ACHN (cell line): ENCODE measurements at places on chromosomes 16 and 17.

DNA sequence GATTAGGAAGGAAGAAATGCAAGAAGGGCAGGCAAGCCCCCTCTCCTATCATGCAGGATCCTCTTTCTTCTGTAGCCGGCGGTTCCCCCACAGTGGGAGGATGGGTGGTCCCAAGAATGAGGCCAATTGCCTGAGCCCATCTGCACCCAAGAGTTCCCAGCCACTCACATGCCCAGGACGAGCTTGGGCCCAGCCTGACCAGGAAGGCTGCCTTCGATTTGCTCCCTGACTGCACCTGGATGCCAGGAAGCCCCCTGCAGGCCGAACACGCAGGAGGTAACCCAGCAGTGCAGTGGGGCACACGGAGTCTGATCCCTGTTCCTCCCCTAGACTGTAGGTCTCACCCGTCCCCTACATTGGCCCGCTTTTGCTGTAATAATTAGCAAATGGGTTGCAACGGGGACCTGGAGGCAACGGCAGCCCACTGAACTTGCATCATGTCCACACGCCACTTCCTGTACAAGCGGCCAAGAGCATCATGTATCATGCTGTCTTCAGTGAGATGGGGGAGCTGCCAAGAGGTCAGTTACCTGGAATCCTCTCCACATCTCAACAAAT, 67.5 kb downstream of the AMFR start:
- no peak for DNase-seq

GRCh38 chr17:40312131-40312731, 3.3 kb downstream of the RARA start:
- peak; percentile 72 for DNase-seq

DNA sequence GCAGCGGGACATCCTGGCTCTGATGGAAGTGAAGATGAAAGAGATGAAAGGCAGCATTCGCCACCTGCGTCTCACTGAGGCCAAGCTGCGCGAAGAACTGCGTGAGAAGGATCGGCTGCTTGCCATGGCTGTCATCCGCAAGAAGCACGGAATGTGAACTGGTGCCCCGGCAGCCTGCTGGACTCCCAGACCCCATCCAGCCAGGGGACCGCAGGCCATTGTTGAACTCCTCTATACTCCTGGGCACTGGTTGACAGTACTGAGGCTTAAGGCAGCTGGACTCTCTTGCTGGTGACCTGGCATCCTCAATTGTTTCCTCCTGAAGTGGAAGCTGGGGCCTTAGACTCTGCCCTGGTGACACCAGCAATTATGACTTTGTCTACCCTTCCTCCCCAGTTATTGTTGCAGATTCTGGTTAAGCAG, 1.2 kb downstream of the THAP11 start:
- no peak for DNase-seq

DNA sequence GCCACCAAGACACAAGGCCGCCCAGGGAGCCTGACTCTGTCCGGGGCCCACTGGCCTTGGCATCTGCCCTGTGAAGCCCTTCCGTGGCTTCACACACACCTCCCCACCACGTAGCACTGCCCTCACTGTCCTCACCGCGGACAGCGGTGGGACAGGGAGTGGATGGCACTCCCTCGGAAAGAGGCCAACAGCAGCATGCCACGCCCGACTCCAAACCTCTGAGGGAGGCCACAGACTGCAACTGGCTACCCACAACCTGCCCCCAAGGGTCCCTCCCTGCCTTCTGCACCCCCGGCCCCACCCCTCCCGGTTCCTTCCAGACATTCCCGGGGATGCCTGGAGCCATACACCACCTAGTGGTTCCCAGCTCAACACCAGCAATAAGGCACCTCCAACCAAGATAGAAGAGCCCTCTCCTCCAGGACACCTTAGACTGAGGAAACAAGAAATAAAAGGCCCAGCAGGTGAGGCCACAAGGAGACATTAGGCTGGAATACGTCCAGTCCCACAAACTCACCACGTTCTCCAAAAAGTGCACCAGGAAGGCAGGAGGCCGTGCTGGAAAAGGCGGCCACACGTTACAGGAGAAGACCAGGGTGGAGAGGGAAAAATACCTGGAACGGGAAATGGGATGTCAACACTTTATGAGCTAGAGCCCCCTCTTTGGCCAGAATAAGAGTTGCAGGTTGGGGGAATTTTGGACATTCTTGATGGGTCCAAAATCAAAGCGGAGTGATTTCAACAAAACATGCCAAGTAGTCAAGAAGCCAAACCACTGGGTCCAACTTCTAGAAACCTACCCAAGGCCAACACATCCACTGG, 310.0 kb downstream of the SOX9 start:
- DNase-seq: no peak

DNA sequence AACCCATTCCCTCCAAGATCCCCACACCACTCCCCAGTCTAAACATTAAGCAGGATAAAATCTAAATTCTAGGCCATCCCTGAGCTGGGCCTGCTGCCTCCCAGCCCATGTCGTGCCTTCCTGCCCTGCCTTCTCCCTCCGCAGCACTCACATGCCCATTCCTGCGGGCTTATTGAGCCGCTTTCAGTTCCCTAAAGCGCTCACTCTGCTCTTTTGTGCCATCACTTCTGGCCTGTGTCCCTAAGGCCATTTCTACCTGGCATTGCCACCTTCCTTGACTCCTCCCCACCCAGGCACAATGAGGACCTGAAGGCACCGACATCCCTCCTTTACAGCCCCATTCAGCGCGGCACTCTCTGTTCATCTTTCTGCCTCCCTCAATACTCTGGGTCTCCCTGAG, 13.0 kb upstream of the RAB5C start:
- no peak for DNase-seq

DNA sequence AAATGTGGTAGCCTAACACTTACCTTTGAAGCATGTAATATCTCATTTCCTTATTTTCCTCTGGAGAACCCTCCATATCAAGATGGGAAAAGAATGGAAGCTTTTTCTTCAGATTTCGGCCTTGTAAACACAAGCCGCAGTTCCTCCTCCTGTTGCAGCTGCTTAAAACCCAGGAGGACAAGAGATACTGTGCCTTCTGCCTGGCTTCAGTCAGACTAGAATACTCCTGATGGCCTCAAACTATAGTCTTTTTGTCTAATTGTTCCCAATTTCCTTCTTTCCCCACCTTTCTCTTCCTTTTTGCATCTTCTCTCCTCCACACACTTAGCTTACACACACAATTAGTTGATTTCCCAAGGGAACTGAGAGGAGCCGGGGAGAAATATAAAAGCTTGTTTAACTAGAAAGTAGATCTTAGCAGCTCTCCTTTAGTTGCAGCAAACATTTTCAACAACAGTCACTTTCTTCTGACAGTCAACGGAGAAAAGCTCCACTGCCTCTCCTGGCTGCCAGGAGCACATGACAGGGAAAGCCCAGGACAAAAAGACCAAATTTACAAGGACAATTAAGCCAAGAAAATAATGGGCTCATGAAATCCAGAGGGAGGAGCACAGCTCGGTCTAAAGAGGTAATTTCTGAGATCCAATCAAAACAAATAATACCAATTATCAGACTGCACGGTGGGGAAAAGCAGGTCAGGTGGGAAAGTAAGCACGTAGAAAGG, 76.4 kb upstream of the C17orf78 start:
- no peak for DNase-seq

DNA sequence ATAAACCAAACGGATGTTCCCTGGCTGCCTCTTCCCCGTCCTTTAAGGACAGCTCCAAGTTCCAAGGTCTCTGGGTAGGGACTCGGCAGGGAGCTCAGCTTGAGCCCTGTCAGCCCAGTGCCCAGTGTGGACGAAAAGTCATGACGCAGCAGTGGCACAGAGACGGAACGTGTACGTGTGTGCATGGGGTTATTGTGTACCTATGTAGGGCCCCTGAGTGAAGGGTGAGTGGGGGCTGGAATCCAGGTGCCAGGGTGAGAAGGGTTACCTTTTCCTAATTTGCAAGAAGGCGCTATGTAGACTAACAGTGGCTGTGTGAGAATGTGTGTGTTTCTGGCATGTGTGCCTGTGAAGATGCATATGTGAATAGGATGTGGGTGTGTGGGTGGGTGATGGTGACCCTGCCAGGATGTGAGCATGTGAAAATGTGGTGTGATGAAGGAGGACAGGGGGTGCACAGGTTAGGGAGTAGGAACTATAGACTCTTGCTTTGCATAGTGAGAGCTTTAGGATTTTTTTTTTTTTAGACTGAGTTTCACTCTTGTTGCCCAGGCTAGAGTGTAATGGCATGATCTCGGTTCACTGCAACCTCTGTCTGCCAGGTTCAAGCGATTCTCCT, 6.0 kb downstream of the SCN4A start:
- DNase-seq: no peak

DNA sequence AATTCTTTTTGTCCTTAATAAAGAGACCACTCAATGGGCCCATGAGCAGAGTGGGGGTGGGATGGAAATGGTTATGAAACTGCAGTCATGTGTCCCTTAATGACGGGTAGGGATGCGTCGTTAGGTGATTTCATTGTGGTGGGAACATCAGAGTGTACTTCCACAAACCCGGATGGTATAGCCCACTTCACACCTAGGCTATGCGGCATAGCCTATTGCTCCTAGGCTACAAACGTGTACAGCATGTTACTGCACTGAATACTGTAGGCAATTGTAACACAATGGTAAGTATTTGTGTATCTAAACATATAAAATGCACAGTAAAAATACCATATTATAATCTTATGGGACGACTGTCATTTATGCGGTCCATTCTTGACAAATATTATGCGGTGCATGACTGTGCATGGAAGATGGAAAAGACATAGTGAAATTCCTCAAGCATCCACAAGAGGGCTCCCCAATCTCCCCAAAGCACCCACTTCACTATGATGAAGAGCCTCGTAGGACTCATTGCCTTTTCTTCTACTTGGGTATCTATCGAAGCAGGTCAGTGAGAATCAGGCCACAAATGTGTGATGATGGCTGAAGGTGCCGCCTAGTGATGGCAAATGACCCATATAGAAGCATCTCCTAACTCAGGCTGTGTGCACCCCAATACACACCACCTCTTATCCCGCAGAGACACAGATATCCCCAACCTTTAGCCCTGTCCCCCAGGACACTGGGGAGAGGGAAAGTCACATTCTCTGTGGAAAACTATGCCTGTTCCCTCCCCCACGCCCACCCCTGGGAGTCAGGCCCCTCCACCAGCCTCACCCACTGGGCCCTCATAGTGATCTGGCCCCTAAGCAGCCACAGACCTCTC, 43.5 kb downstream of the TBX21 start:
- peak; percentile 53 for DNase-seq

DNA sequence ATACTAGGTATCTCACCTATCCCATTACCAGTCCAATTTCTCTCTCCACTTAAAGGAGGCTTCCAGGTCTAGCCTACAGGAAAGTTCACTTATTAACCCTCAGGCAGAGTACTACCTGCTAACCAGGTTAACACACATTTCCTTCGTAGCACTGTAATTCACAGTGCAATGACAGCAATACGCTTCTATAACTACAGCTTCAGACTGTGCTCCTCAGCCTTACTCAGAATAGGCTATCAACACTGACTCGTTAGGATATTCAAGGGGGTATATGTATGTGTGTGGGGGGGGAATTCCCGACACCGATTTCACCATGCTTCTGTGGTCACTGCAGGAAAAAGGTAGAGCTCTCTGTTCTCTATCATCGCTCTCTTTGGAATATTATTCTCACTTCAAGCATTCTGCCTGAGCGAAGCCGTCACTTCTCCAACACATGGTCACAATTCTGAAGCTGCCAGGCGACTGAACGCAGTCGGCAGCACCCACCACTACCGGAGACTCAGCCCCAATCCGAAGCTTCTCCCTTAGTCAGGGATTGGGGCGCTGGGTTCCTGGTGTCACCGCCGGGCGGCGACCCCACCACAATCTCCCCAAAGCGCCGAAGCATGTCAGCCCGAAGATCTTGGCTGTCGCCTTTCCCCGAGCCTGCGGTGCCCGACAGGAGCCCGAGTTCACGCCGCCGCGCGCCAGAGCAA, 618 bp downstream of the GGA3 start:
- no peak for DNase-seq

GRCh38 chr16:17345043-17345442, 125.7 kb downstream of the XYLT1 start:
- no peak for DNase-seq

GRCh38 chr17:37082311-37082860, 133.6 kb downstream of the AATF start:
- DNase-seq: no peak

- DNase-seq: no peak
These were observed 16.0 kb upstream of the DLX4 start for GRCh38 chr17:49952912-49953497.

DNA sequence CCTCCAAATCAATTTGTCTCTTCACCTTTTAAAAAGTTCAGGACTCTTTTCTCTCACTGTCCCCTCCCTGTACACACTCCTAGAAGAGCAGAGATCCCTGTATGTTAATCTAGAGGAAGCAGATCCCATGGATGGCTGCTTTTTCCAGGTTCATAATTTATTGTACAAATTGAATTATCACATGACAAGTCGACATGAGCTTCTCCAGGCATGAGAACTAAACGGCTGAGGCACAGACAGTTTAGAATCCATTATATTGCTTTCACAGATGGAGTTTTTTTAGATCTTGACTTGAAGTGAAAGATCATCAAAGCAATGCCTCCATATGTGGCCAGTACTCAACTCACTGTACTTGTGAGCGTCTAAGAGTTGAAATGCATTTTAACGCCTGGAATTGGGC, 47.9 kb downstream of the RGS9 start:
- DNase-seq: no peak

GRCh38 chr17:11245187-11245586, 4.2 kb downstream of the SHISA6 start:
- no peak for DNase-seq

DNA sequence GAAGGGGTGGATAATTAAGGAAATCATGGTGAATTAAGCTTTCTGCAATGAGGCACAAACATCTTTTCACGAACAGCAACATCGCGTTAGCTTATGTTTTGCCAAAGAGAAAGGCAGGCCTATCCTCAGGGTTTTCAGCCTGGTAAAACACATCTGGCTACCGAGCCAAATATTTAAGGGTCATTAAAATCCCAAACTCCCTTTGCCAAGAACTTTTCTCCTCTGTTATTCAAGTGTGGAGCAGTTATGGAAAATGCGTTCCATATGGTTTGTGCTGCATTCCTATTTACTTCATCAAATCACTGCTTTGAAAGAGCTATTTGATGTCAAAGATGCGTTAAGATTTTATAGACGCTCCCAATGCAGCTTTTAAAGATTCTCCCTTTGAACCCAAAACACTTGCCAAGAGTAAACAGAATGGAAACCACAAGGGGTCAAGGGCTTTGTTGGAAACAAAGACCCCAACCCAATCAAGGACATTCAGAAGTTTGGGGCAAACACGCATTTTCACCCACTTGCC, 308.3 kb upstream of the CDH5 start:
- DNase-seq: no peak

DNA sequence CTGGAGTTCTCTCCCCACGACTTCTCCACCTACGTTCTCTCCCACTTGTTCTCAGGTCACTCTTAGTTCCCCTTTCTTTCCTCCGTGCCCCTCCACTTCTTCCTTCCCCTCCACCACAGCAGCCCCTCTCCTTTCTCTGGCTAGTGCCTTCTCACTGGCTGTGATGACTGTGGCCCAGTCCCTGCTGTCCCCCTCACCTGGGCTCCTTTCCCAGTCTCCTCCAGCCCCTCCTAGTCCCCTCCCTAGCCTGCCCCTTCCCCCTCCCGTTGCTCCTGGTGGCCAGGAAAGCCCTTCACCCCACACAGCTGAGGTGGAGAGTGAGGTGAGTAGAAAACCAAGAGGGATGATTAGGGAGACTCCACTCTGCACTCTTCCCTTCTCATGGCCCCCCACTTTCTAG, 3.4 kb downstream of the COA3 start:
- DNase-seq: no peak

GRCh38 chr17:75386430-75386829, 19.0 kb downstream of the GRB2 start:
- no peak for DNase-seq

GRCh38 chr17:65670667-65671371, 109.4 kb upstream of the AXIN2 start:
- DNase-seq: no peak
